ENCODE measurements at places on chromosomes 2 and 18.

DNA sequence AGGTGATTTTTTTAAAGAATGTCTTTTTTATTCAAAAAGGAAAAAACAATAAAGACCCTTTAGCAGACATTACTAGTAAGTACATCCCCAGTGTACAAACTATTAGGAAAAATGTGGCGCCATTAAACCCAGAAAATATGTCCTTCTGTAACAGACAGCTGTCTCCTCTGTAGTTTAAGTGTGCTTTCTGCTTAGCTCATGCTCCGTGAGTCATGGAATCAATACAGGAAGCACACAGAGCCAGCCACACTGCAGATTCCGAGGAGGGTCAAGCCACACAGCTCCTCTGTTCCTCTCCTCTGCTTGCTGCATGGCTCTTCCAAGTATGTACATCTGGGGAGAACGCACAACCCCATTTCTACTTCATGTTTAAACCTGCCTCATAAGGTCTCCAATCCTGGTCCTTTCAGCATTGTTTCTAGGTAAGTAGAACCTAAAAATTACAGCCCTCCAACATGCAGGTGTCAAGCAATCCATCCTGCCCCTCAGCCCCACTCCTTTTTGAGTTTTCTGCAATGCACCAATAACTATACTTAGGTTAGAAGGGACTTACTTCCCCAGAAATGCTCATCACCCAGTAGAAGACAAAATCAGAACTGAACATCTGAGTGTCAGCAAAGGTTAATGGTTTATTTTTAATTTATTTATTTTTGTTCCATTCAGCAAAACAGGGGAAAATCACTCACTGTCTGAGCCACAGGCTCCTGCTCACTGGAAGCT lies 37.5 kb downstream of the ACVR1 start:
- peak; percentile 76 for DNase-seq

GRCh38 chr2:47695800-47696477 lies 87.0 kb upstream of the MSH6 start:
- DNase-seq: no peak

DNA sequence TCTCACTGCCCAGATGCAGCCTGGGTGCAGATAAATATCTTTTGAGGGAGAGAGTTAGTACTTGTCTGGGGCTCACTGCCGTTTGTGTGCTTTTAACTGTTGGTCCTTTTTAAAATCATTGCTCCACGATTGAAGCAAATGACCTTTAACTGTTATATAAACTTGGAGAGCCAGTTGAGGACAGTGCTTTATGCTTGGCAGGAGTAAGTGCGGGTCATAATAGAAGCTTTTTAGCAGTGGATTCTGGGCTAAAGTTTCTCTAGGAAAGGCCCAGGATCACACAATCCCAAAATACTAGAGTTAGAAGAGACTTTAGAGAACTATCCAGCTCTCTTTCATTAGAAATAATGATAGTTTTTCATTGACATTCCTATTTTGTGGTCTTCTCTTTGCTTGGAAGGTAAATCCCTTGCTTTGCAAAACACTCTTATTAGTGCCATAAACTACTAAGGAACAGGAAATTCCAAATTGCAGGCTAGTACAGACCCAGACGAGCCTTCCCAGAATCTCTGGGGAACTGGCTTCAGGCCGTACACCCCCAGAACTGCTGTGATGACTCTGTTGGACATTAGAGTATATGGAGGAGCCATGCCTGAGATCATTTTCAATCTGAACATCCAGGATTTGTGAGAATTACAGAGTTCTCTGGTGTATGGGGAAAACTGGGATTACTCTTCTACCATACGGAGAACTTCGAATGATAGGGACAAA lies 19.1 kb downstream of the LIMS1 start:
- DNase-seq: no peak

- DNase-seq: no peak
These were observed 21.6 kb downstream of the SLC38A11 start for GRCh38 chr2:164933671-164934189.

DNA sequence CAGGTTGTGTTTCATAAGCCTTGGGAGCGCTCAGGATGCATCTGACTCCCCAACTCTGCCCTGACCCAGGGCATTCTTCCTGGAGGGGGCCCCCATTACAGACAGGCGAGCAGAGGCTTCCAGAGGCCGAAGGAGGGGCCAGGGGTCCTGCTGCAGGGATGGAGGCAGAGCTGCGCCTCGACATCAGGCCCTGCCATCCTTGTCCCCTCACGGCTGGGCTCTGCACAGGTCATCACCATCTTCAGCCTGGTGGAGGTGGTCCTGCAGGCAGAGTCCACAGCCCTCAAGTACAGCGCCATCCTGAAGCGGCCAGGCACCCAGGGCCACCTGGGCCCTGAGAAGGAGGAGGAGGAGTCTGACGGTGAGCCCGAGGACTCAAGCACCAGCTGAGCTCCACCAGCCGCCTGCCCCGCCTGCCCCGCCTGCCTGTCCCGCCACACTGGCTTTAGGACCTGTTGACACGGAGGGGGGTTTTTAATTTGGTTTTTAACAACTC lies 42.3 kb upstream of the ALPP start:
- no peak for DNase-seq

DNA sequence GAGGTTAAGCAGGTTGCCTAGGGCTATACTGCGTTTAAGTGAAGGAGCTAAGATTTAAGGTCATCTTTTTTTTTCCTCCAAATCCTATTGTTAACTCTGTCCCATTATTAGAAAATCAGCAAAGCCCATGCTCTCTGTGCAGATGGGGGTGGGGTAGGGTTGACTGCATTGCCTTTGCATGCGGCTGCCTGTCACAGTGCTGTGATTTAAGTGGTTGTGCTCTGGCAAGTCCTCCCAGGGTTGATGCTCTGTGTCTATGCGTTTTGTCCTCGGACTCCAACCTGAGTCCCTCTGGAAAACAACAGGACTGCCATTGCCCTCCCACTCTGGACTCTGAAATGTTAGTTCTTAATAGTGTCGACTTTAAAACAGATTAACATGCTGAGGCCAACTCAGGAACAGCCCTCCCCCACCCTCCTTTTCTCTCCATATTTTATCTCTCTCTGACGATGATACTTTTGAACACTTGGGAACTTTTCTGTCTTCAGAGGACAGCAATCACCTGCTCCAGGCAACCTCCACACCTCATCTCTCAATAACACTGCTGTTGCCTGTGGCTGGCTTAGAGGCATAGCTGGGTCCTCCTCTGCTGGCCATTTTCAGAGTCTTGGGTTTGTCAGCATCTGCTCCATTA lies 5.8 kb downstream of the FHOD3 start:
- DNase-seq: no peak

DNA sequence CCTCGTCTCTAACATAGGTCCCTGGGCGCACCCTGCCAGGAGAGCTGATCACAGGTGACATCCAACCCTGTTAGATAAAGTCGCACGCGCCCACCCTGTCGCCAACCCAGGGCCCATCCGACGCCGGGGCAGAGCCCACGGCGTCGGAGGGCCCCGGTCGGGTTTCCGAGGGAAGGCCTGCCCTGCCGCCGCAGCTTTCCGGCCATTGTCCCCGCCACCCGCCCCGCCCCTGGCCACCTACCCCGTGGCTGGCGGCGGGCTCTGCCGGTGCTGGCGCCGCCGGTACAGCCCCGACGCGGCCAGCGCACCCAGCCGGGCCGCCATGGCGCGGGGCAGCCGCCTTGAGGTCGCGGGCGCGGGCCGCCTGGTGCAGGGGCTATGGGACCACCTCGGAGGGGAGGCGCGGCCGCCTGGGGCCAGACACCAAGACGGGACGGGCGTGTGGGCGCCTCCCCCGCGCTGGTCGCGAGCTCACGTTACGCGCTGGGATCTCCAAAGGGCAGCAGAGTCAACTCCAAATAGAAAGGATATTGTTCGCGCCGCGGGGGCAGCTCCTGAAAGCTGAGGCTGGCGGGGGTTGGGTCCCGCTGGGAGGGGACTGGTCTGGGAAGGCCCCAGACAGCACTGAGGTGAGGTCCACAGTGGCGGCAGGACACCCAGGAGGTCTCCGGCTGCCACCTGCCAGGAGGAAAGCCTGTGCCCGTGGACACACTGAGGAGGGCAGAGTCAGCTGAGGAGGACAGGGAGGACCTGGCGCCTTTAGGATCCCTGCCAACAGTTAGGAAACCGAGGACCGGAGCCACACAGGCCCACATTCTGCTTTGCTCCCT lies 11.1 kb downstream of the LIMS2 start:
- DNase-seq: no peak
